Stimulated activated effector memory CD8-positive, alpha-beta T cell treated with anti-CD3 and anti-CD28 coated beads, Interleukin-12 subunit alpha, Interleukin-12 subunit beta, amount 100 ng/mL, for 72 hours (primary cell): ENCODE measurements at places on chromosomes 1 and 21.

DNA sequence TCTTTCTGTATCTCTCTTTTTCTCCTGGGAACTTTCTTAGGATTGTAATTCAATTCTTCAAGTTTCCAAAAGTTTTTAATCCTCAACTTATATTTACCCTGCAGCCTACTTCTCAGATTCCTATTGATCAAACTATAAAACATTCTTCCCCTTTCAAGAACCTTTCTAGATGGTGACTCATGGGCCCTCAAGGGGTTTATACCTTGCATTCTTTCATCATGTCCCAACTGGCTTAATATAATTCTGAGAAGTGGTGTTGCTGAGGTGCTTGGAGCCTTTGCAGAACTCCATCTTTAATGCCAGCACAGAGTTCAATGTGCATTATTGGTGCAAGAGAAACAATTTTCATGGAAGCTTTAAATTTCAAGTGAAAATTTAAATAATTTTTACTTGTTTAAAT, 273.4 kb downstream of the VAV3 start:
- no peak for DNase-seq

DNA sequence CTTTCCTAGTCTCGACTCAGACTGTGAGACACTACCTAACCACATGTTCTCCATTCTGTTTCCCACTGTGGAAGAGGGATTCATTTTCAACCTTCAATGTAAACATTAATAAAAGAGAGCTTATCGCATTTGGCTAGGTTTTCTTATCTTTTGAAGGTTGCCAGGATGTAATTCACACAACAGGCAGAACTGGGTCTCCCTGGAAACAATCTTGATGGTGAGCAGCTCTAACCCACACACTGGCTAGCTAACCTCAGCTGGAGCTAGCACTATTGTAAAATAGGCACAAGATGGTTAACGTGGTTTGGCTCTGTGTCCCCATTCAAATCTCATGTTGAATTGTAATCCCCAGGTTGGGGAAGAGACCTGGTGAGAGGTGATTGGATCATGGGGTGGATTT, 75.1 kb downstream of the ZSCAN20 start:
- DNase-seq: no peak

- DNase-seq: no peak
Measured at GRCh38 chr1:221697923-221698425, 43.9 kb downstream of the DUSP10 start.

GRCh38 chr1:6962478-6962995, 177.3 kb downstream of the CAMTA1 start:
- DNase-seq: no peak

- no peak for DNase-seq
Measured at GRCh38 chr21:42085246-42086077, 14.3 kb downstream of the UMODL1 start.

DNA sequence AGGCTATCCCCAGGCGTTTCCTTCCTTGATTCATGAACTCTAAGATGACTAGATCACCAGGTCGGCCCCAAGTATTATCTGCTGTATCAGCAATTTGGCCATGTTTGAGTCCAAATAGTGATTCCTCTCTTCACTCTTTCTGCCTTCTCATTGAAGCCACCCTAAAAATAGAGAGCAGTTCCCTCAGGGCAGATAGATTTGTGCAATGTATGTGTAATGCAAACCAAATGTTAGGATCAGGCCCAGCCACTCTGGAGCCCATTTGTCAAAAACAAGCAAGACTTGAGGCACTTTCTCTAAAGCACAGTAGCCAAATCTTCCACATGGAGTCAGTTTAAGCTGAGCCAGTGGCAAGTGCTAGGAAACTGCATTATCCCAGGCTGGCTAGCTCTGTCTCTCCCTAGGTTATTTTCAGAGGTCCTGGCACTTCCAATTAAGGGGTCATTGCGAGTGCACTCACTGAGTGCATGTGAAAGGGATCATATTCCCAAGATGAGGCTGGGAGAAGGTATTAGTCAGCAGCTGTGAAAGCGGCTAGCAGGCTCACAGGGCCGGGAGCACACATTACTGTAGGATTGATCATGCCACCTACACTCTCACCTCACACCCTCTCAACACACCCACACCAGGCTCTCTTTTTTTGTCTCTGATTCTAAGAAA, 97.9 kb upstream of the RAB3GAP2 start:
- DNase-seq: no peak

GRCh38 chr1:158071138-158071537, 77.7 kb downstream of the KIRREL1 start:
- no peak for DNase-seq

DNA sequence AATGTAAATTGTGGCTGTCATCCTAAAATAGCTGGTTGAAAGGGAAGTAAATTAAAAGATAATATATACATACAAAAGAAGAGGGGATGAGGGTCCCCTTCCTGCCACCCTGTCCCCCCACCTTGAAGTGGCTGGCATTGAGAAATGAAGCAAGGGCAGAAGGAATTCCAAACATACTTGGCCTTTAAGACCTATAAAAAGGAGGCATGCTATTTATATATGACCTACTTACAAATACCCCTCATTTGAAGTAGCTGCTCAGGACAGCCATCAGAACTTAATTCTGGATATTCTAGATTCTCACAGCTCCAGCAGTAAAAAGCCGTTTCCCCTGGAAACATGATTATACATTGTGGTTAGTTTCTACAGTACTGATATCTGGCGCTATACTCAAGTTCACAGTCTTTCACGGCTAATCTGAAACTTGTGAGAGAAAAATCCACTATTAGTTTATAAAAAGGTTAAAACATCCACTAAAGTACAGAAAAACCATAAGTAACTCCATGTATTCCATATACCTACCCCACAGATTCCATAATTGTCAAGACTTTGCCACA, 9.6 kb upstream of the MAP10 start:
- no peak for DNase-seq

DNA sequence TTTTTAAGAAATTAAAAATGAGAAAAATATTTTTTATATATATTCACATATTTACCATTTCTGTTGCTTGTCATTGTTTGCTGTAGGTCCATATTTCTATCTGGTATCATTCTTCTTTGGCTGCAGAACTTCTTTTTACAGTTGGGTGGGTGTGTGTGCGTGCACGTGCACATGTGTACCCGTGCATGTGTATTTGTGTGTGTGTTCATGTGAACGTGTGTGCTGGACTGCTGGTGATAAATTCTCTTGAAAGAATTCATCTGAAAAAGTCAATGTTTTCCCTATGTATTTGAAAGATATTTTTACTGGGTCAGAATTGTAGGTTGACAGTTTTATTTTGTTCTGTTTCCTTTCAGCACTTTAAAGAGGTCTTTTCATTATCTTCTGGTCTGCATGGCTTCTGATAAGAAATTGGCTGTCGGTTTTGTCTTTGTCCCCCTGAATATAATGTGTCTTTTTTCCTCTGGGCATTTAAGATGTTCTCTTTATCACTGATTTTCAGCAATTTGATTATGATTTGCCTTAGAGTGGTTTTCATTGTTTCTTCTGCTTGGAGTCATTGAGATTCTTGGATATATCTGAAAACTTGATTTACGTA, 34.5 kb upstream of the DPH5 start:
- no peak for DNase-seq

DNA sequence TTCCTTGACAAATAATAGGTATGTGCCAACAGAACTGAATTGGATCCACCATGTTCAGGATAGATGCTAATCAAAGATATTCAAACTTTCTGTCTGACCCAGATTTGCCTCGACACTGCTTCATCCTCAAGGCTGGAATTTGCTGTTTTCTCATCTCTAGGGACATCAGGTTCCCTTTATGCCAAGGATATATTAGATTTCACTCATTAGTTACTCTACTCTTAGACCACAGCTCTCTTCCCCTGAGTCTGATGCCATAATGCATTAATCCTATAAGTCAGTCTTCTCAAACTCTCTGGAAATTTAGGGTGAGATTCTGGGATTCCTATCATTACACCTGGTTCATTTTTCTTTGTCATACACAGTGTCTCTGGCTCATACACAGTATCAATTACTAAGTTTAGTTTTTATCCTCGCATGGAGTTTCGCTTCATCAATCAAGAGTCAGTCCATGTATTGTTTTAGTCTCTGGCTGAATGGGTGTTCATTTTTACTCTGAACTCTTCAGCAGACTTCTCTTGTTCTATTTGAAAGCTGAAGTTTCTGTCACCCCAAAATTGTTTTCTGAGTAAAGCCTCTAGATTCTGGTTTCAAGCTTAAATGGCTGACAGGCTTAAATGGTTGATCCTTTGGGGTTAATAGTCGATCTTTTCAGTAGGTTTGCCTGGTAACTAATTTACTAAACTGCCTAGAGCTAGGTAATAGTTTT, 9.3 kb upstream of the DCAF6 start:
- DNase-seq: no peak

DNA sequence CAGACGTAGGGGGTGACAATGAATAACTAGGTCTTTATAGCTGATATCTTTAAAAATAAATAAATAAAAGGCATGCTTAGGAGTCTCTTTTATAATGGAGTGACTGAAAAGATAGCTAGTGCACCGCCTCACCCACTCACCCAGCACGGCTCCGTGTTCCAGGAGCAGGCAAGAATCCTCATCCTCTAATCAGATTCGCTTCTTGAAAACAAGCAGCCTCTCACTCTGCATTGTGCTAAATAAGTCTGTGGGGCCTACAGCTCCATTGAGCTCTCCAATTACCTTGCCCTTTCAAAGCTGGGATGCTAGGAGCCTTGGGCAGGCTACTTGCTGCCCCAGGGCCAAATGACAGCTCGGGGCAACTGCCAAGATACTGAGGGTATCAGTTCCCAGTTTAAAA, 91.5 kb downstream of the TIAM1 start:
- no peak for DNase-seq

DNA sequence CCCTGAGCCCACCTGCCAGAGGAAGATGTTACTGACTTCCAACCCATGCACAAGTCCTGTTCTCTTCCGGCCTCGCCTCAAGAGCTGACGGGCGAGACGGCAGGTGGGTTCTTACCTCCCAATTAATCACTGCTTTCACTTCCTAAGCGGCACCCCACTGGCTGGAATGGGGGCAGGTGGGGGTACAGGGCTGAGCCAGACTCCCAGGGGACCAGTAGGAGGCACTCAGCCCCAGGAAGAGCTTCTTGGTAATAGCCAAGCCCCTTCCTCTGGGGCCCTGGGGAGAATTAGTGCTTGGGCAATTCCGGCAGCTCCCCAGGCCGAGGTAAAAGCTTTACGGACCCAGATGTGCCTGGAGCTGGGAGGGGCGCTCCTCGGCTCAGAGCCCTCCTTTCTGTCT, 9.7 kb downstream of the CNTN2 start:
- no peak for DNase-seq

DNA sequence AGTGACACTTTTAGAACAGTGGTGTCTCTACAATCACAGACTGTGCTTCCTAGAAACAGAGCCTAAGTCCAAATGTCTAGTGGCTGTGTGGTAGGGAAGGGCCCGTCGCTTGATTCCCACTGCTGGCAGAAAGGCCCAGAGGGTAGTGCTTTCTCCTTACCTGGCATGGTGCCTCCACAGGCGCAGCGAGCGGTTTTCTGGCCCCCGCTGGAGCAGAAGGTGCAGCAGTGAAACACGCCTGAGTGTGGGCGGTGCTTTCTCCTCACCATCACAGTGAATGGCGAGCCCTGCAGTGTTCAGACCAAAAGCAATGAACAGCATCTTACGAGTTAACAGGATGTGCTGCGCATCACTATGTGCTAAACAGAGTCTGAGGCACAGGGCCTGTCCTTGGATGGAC, 8.3 kb downstream of the TRIM45 start:
- no peak for DNase-seq

GRCh38 chr1:93677729-93678128, 3.9 kb downstream of the BCAR3 start:
- no peak for DNase-seq

GRCh38 chr1:41618066-41618825, 133.8 kb upstream of the EDN2 start:
- DNase-seq: no peak

DNA sequence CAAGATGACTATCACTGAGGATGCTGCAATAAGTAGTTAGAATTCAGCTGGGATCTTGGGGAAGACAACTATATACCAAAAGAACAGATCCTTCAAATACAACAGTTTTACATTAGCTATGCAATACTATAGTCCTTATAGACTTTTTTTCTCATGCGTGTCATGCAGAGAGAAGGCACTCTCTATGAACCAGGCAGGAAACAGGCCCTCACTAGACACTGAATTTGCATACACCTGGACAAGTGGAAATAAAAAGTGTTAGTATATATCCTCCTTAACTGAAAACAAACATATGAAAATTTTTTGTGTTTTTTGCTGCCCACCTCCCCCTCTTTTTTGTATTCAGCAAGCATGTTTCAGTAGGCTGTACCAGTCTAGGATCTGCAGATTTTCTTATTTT, 29.9 kb downstream of the TMCO1 start:
- no peak for DNase-seq

- no peak for DNase-seq
Measured at GRCh38 chr1:247542811-247543210, 6.1 kb upstream of the GCSAML start.
